ENCODE measurements at places on chromosomes 16 and 17. TPM values are rescaled to one million over a fixed set of nuclear protein-coding genes. Genes with fewer than 3 reads are reported as not detected.

DNA sequence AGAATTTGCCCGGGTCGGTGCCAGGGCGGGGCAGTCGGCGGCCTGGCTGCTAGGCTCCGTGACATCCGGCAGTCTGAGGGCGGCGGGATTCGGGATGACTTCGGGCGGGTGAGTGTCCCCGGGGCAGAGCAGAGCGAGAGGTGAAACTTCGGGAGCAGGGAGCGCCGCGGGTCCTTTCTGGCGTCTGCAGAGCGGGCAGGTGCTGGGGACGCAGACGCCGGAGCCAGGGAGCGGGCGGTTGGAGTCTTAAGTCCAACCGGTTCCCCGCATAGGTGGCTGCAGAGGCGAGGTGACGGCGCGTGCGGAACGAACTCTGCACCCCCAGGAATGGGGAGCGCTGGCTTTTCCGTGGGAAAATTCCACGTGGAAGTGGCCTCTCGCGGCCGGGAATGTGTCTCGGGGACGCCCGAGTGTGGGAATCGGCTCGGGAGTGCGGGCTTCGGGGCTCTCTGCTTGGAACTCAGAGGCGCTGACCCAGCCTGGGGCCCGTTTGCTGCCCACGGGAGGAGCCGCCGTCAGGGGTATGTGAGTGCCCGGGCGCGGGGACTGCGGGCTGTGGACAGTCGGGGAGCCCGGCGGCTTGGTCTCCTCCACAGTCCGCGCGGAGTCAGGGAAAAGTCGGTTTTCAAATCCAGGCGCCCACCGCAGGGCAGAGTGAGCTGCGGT lies at the start of gene B4GALNT2:
B4GALNT2 (plus strand) TSS at position 71 of the 666 bp plus-strand sequence; CDS start at position 95, 24 bp downstream.
- no peak for DNase-seq

DNA sequence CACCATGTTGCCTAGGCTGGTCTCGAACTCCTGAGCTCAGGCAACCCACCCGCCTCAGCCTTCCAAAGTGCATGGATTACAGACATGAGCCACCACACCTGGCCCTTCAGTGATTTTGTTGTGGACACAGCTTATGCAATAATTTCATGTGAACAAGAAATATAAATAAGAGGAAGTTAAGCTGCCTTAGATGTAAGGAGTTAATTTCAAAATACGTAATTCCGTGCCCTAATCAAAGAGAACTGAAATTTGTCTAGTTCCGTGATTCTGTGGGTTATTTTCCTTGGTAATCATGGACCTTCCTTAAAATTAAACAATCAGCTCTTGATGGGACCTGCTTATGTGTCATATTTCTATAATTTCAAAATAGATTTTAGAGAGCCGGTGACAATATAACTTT lies 11.9 kb downstream of the TVP23A start:
- no peak for DNase-seq

PROCA1 gene
- total RNA-seq: 1.0 TPM

DNA sequence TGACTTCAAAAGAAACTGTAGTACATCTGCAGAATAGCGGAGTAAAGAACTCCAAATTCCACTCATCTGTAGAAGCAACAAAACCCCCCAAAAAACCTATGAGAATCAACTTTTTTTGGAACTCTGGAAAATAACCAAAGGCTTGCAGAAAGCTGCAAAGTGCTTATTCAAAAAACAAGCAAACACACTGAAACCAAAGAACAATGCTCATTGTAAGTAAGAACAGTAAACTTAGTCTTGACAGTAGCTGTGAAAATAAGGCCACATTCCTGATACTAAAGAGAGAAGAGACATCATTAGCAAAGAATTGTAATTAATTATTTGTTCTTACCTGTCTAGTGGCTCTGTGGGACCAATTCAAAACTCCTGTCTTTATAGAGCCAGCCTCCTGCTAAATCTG lies 534.3 kb upstream of the C16orf82 start:
- DNase-seq: no peak

- no peak for DNase-seq
Observed at GRCh38 chr17:64401244-64401860, 10.7 kb upstream of the PECAM1 start.

DOC2A gene
- total RNA-seq: 2.6 TPM

DNA sequence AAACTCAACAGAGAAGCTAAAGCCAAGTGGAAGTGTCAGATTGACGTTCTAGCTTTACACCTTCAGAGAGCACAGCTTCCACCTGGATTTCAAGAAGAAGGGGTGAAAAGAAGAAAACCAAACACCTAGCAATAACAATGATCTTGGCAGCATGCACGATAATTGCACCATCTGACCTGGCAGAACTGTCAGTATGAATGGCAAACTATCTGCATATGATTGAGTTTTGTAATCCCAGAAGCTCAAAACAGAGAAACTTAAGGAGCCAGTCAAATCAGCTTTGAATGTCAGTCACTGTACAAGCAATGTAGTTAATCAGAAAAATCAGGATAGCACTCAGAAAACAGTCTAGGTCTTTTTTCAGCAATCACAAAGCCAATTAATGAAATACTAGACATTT lies 427.1 kb downstream of the ZFHX3 start:
- DNase-seq: no peak

JUP gene
- total RNA-seq: 2,029 TPM

DNA sequence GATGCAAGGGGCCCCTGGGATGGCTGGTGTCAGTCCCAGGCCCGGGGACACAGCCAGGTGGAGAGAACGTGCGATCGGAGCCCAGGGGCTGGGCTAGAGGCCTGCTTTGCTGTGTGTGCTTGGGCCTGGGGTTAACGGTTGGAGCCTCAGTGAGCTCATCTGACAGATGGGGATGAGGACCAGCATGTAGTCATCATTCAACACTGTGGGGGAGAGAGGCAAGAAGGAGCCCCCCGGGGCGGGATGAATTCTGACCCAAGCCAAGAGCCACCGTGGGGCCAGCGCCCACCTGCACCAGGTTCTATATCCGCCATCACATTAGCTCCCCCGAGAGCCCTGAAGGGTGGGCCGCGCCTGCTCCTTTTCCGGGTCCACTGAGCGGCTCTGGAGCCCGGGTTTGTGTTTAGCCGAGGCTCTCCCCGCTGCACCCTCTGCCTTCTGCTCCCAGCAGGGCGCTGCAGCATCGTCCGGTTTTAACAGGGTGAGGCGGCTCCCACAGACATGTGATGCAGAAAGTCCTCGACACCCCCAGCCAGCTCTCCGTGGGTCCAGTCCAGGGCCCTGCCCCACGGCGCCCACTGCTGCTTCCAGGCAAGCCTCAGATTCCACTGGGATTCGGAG lies 365.7 kb downstream of the SEC14L1 start:
- no peak for DNase-seq

NOTUM gene
- total RNA-seq: 3.0 TPM

TEKT1 gene
- total RNA-seq: not detected

GRCh38 chr16:57607676-57608461 lies 20.6 kb upstream of the ADGRG1 start:
- peak; percentile 3 for DNase-seq

PIMREG gene
- 0.84 TPM for total RNA-seq

DNA sequence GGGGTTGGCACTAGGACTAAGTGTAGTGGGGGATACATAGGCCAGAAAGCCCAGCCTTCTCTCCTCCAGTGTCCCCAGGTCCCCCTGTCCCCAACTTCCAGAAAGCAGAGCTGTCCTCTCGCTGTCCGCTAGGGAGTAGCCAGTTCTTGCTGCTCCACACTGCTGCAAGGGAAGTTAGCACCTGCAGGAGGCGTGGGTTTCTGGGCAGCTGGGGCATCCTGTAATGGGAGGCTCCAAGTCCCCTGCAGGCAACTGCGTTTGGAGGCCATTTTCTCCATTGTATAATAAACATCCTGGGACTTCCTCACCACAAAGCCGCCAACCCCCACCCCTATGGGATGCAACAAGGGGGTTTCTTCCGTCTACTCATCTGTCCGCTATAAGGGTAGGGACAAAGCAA lies 1.7 kb downstream of the RPRML start:
- DNase-seq: no peak

- no peak for DNase-seq
Observed at GRCh38 chr17:39261286-39261685, 35.5 kb upstream of the STAC2 start.

DNA sequence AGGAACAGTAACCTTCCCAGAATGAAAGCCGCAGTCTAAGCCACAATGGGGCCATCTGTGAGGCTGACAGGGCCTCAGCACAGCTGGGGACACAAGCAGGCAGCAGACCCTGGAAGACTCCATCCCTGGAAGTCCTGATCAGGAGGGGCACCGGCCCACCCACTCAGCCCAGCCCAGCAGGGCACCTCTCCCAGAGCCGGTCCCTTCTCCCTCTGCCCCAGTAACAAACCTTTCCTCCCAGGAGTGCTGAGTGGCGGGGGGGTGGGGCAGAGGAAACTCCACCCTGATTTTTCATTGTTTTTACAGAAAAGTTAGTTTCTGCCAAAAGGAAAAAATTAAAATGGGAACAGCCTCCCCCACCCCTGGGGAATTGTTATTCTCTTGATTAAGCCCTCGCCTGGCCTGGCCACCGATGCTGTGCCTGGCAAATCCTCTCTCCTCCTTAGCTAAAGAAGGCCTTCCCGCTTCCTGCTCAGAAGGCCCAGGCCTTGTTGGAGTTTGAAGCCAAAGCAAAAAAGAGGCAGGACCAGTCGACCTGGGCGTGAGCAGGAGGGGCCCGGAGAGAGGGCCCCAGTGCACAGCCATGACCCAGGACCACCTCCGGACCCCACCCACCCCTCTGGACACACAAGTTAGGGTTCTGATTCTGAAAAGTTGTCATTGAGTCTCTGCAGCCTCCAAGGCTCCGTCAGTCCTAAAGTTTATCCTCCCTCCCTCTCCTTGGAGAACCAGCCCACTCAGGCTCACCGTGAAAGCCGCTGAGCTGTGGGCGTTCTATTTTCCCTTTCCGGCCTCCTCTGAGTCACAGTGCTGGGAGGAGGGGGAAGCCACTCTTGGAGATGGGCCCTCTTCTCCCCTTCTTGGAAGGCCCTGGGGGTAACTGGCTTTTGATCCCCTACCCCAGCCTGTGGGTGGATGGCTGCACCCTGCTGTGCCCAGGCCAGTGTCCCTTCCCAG lies 128.4 kb upstream of the TNRC6C start:
- DNase-seq: peak; percentile 32

- DNase-seq: no peak
Observed at GRCh38 chr17:36918211-36918691, 19.0 kb upstream of the LHX1 start.

DBF4B gene
- total RNA-seq: 2.6 TPM

MYH2 gene
- not detected for total RNA-seq

DNA sequence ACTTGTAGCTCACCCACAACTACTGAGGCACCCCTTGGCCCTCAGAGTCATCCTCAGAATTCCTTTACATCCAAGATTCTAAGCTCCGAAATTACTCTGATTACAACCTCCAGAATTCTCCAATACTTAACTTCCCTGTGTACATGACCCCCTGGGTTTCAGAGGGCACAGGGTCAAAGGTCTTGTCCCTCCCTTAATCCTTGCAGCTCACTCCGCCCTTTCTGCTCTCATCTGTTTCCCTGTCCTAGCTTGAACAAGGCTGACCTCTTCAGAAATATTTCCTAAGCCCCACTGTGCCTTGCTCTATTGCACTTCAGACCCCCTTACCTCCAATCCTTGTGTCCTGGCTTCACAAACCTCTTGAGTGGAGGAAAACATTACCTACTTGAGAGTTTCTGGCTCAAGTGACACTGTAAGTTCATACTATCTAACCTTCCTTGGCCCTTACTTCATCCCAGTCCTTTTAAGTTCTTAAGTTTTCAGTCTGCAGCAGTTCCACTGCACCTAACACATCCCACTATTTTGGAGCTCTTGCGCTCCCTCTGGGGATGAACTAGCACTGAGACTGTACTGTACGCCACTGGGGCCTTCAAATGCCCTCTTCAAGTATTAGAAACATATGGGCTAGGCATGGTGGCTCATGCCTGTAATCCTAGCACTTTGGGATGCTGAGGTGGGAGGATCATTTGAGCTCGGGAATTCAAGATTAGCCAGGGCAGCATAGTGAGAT lies 6.2 kb downstream of the N4BP1 start:
- DNase-seq: no peak

- no peak for DNase-seq
Observed at GRCh38 chr17:32903774-32904673, 23.9 kb upstream of the TMEM98 start.

- DNase-seq: no peak
Observed at GRCh38 chr17:12567077-12568053, 98.3 kb upstream of the MYOCD start.

GRCh38 chr16:81492311-81492761 lies 47.7 kb downstream of the CMIP start:
- no peak for DNase-seq

SPPL2C gene
- total RNA-seq: not detected

DNA sequence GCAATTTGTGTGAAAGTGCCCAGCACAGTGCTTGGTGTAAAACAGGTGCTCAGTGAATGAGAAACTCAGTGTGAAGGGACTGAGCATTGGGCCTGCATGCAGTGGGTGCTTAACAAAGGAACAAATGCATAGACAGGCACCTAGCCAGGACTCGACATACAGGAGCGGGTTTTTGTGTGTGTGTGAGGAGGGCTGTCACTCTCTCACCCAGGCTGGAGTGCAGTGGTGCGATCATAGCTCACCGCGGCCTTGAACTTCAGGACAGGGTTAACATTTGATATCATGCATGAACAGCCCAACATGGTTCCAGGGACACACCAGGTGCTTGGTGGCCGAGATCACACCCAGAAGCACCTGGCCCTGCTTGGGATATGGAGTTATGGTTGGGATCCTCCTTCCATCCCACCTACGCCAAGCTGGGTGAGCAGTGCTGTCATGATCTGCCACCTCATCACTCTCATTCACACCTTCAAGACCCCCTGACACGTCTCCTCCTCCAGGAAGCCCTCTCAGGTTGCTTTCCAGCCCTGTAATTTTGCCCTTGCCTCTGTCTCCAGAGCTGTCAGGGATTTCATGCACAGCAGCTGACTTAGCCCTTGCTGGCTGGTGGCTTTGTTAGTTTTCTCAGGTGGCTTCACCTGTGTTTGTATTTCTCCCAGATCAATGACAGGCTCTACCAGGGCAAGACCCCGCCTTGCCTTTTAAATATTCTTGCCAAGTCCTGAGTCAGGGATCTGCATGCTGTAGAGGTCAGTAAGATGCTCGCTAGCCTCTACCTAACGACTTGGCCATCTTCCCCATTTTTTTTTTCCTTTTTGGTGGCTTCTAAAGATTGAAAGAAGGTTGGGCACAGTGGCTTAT lies 66.4 kb downstream of the OR1D5 start:
- DNase-seq: no peak

GRCh38 chr16:30771726-30772125 lies 9.6 kb downstream of the RNF40 start:
- DNase-seq: no peak

All from lower leg skin (tissue), 4 donors.